NCI-H1105 treated with DMSO at 0.1 percent for 48 hours (cell line): ENCODE measurements at places on chromosomes 7 and 10.

DNA sequence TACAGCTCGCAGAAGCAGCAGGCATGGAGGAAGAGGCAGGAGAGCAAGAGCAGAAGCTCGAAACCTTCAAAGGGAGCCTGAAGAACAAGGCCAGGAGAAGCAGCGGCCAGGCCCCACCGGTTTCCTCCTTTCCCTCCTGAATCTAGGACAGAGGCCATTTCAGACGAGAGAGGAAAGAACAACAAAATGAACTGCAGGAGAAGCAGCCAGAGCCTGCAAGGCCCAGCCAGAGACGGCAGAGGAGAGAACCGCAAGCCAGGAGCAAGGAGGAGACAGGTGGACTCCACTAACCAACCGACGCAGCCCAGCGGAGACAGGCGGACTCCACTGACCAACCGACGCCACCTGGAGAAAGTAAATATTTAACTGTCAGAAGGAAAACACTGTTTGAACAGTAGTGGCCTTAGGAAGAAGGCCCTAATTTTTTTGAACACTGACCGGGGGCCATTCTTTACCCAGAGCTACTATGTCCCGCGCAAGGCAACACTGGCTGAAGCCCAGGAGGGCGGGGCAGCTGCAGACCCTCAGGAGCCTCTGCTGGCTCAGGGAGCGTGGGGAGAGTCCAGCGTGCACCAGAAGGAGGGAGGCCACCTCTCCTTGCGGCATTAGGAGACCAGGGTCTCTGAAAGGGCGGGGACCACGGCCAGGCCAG is 559.2 kb downstream of the PTPRN2 start:
- DNase-seq, result no peak

GRCh38 chr10:65273115-65273514 is 1652.7 kb upstream of the LRRTM3 start:
- no peak for DNase-seq

DNA sequence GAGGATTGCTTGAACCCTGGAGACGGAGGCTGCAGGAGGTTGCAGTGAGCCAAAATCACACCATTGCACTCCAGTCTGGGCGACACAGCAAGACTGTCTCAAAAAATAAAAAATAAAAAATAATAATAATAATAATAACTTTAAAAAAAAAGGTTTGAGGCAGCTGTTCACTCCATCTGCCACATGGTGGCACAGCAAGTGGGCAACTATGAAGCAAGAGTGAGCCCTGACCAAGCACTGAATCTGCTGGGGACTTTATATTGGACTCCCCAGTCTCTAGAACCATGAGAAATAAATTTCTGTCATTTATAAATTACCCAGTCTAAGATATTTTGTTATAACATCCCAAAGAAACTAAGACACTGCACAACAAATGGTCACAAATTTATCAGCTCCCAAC is 14.6 kb upstream of the BRI3 start:
- DNase-seq, result no peak

- no peak for DNase-seq
Measured at GRCh38 chr10:109744020-109744419, 179.3 kb downstream of the XPNPEP1 start.

- DNase-seq, result no peak
Measured at GRCh38 chr7:16130111-16131110, 290.9 kb downstream of the CRPPA start.
